ENCODE measurements at places on chromosomes 13 and 19.

DNA sequence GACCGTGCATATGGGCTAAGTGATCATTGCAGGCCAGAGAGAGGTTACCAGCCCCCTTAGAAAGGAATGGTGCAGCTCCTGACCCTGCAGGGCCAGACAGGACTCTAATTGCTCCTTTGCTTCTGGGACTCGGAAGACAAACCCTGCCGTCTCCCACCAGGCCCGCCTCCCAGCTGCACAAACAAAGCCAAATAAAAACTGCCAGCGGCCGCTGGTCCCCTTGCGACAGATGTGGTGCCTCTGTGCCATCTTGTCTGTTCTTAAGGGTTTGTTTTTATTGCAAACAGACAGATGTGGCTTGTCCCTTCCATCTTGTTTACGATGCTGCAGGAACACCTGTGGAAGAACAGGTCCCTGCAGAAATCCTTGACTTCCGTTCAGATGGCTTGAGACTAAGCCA lies 434.4 kb upstream of the TSHZ3 start:
- no peak for ATAC-seq

GRCh38 chr19:2326699-2327360 lies 1.6 kb downstream of the LSM7 start:
- ATAC-seq, result no peak

GRCh38 chr19:18046059-18046718 lies 38.2 kb downstream of the ARRDC2 start:
- peak; percentile 5 for ATAC-seq

DNA sequence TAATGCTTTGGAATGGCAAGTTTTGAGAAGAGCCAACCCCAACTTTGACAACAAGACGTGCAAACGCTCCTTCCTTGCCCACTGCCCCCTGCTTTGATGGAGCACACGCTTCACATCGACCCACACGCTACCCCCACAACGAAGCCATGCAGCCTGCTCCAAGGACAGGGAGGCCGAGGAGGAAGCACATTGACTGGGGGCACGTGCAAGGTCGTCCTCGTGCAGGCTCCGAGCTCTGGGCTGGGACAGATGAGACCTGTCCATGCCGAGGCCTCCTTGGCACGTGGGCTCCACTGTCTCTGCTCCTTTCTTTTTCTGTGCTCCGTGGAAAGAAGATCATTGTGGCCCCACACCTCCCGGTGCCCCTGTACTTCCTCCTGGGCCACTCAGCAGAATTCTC lies 309.0 kb downstream of the TEX29 start:
- ATAC-seq, result no peak

DNA sequence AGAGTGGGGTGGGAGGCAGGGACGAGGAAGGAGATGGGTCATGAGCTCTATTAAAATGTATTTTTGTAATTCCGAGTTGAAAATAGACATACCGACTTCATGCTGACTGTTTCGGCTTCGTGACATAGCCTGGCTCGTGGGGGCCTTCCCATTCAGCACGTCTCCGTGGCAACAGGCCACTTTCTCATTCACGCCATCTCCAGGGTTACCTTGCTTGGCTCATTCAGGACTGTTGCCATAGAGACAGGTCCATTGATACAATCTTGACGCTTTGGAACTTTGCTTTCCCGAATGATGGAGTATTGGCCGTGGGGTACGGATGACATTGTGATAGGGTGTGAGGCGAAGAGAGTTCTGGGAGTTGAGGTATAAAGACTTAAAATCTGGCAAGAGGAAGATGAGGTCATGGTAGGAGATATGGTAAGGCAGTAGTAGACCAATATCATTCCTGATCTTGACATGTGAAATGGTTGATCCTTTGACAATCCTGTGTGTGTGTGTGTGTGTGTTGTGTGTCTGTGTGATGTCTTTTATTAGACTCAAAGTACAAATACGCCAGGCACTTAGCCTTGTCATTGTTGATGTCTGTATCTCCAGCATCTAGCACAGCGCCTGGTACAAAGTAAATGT lies 97.3 kb downstream of the CACNA1A start:
- no peak for ATAC-seq

All from activated T-helper 17 cell treated with anti-CD3 and anti-CD28 coated beads, Interleukin-2, amount 50 U/mL, for 72 hours (primary cell).